NCI-H748 treated with DMSO at 0.1 percent for 48 hours (cell line): ENCODE measurements at places on chromosomes 3 and 15.
A peak's percentile ranks its signal among the peaks of the same experiment; 100 is the strongest.

DNA sequence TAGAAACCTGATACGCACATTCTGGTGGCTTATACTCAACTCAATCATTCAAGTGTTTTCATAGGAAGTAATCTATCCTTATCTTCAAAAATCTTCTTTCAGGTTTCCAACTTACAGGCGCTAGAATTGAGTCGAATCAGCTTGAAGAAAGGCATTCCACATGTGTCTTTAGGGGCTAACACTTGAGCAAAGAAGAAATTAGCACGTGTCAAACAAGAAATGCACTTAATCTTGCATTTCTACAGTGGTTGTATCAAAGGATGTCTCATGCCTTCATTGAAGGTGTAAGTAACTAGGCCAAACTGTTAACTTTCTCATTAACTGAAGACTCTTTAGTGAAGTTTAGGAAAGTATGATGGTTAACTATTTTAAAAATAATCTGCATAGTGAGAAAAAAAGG lies 557.6 kb downstream of the MAGI1 start:
- DNase-seq, result no peak

DNA sequence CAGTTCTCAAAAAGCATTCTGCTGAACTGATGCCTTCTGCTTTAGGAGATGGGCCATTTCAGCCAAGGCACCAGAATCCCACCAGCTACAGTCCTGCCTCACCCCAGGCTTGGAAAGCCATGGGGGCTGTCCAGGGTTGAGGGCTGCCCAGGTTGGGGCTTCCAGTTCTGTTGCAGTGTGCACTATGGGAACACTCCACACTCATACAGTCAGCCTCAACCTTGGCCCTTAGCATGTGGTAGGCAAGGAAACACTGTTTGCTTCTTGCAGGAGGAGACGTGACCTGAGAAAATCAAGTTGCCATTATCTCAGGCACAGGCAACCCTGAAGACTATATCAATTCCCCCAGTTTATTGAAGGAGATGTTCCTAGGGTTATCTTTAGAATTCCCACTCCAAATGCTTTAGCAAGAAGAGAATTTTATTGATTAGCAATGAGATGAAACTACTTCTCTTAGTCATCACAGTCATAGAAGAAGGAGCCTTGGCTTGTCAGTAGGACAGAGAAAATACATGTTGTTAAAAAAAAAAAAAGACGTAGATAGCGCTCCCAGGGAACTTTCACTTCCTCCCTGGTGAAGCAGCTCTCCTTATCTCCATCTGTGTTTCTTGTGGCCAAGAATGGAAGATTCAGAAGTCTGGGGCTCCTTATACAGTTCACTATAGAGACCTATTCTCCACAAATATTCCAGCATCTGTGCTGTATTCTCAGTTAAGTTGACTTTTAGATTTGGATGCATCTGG lies 38.3 kb upstream of the IL12A start:
- DNase-seq, result no peak

GRCh38 chr15:79522656-79523055 lies 90.5 kb downstream of the MINAR1 start:
- DNase-seq, result no peak

GRCh38 chr3:195106418-195106906 lies 164.5 kb downstream of the XXYLT1 start:
- DNase-seq, result peak; percentile 49

GRCh38 chr3:155312781-155313180 lies 19.3 kb upstream of the STRIT1 start:
- no peak for DNase-seq

DNA sequence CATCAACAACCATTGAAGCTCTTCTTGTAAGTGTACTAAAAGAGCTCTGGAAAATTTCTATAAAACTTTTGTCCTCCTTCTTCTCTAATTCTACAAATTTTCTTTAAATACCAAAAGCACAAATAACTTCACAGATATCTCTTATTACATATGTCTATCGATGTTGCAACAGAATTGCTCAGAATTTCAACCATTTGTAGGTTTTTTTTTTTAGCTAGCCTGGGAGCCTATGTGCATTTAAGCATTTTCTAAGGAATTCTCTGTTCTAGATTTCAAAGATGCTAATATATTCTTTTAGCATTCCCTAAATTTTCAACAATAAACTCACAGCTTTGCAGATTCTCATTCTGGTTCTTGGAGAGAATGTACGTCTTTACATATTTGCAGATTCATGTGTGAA lies 774.3 kb upstream of the NR2F2 start:
- no peak for DNase-seq

- DNase-seq, result no peak
These were observed 272.7 kb downstream of the RPLP1 start for GRCh38 chr15:69725275-69725674.

GRCh38 chr3:134034005-134034785 lies 4.5 kb upstream of the SLCO2A1 start:
- DNase-seq, result no peak

- no peak for DNase-seq
These were observed 60.0 kb upstream of the TRIM71 start for GRCh38 chr3:32757618-32758374.

- no peak for DNase-seq
These were observed 99.8 kb downstream of the ATP10A start for GRCh38 chr15:25763331-25763751.

GRCh38 chr15:22815766-22816165 lies 22.7 kb upstream of the NIPA2 start:
- no peak for DNase-seq

GRCh38 chr3:18758047-18758704 lies 333.0 kb upstream of the SATB1 start:
- DNase-seq, result peak; percentile 91

GRCh38 chr15:33150431-33150941 lies 44.0 kb downstream of the FMN1 start:
- DNase-seq, result no peak

DNA sequence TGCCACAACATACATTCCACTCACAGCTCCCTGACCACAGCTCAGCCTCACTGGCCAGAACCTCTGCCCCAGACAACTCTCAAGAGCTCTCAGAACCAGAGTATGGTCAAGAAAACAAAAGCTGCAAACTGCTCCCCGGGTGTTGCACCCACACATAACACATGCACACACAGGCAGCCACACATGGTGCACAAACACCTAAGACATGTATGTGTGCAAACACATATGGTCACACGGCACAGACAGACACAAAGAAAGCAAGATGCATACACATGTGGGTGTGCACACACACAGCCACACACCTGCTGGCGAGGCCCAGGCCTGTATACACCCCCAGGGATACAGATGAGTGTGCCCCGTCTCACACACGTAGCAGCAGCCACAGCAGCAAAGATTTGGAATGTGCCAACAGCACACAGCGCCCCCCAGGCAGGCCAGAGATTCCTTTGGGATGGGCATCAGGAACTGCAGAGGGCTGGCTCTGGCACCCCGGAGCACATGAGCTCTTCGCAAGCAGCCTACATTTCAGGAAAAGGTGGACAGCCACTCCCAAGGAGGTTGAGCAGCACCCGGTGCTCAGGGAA lies 6.6 kb downstream of the KLF15 start:
- DNase-seq, result no peak

- DNase-seq, result no peak
These were observed 189.8 kb downstream of the PLCL2 start for GRCh38 chr3:17074559-17074958.

DNA sequence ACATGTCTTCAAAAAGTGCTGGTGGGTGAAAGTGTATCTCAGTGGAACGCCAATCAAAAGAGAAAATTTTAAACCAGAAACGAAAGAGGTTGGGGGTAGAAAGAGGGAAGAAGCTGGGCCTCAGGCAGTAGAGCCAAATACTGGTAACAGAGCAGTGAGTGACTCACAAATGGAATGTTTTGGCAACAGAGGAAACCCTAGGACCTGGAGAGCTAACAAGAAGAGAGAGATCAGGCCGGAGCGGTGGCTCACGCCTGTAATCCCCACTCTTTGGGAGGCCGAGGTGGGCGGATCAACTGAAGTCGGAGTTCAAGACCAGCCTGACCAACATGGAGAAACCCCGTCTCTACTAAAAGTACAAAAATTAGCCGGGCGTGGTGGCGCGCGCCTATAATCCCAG lies 450.8 kb upstream of the NAALADL2 start:
- no peak for DNase-seq

- no peak for DNase-seq
These were observed 14.2 kb upstream of the ULK3 start for GRCh38 chr15:74857082-74857655.

DNA sequence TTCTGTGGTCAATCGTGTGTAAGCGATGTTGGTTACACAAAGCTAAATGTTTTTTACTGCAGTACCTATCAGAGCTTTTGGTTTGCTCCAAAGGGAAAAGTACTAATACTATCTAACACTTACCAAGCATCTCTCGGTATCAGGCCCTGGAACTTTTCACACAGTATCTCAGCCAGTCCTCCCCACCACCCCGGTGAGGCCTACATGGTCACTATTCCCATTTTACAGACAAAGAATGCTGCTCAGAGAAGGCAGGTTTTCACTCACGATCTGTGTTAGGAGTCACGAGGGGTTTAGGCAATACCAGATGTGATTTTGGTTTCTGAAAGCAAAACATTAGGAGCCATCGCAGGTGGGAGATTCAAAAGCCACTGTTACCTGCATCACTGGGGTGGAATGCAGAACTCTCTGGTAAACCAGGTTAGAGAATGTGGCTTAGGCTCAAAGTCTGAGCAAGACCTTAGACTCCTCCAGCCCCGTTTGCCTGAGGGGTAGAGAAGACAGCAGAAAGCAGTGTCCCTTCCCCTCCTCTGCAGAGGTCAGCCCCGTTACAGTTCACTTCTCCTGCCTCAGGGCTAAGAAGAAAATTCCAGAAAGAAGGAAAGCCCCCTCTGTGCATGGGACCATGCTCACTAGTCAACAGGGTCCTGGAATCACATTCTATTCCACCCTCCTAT lies 57.2 kb downstream of the XXYLT1 start:
- no peak for DNase-seq

- DNase-seq, result peak; percentile 14
These were observed at the start of gene KY for GRCh38 chr3:134650431-134651346. Gene KY (minus strand): TSS chr3:134651022. CDS start chr3:134650960, 62 bp downstream.

- DNase-seq, result no peak
These were observed 151.7 kb upstream of the PTPRG start for GRCh38 chr3:61409638-61410037.

DNA sequence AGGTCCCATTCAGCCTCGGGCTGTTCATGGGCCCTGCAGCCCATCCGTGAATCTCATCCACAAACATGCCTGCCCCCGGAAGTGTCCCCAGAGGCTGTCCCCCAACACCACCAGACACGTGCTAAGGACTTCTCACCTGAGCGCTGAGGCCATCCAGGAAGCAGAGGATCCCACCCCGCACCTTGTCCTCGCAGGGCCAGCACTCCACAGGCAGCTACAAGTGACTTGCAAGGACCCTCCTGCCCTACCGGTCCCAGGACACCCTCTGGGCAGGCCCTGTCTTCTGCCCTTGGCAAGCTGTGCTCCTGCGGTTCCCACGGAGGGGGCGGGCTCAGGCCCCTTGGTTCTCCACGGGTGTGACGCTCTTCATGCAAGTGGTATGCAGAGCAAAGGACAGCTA lies 146.0 kb downstream of the NUP210 start:
- no peak for DNase-seq

DNA sequence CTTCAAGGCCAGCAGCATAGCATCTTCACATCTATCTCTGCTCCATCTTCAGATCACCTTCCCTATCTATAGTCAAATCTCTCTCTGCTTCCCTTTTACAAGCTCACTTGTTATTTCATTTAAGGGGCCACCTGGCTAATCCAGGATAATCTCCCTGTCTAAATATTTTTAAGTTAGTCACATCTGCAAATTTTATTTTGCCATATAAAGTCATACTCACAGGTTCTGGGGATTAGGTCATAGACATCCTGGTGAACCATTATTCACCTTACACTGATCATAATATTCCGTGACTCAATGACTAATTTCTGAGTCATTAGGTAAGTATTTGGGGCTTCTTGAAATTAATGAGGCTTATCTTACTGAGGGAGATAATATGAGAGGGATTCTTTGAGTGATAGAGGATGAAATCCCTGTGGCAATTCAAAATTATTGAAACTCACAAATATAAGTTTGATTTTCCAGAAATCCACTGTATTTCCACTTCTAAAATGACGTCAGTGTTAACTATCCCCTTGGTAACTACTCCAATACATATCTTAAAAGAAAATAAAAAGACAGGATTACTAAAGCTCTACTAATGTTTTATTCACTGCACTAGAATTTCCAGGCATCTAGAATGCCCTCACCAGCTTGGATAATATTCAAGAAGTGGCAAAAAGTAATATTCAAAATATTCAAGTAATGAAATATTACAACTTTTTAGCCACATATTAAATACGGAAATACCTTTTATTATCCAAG lies 93.7 kb upstream of the RBMS3 start:
- no peak for DNase-seq

DNA sequence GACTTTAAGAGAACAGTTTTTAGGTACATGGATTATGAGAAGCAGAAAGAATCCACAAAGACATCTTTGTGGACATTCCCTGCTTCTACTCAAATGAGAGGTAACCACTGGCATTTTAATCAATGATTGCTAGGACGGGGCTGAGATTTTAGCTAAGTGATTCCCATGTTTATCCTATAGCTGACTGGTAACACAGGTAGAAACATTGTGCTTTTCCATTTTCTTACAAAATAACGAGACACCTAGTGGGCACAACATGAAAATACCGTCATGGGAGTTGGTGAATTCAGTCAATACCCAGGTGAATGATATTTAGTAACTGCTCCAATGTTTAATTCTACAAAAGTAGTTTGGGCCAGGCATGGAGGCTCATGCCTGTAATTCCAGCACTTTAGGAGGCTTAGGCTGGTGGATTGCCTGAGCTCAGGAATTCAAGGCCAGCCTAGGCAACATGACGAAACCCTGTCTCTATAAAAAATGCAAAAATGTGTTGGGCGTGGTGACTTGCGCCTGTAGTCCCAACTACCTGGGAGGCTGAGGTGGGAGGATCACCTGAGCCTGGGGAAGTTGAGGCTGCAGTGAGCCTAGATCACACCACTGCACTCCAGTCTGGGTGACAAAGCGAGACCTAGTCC lies 37.2 kb upstream of the DENND4A start:
- DNase-seq, result peak; percentile 22

DNA sequence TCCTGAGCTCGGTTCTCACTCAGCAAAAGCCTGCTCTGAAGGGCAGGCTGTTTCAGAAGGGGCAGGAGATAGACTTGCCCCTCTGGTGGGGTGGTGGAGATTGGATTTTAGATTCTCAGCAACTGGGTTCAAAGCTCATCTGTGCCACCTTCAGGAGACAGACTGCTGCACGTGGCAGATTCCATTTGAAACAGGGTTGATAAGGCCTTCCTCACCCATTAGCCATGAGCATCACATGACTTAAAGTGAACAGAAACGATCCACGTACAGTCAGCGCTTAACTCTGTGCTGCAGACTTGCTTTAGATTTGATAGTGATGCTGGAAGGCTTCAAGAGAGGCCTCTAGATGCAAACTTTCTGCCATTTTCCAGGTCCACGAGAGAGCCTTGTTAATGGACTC lies 35.0 kb upstream of the MGLL start:
- no peak for DNase-seq
